Ovary (tissue), 10 donors: ENCODE measurements at places on chromosomes 12 and 14.

GRCh38 chr14:92356677-92357076, 33.7 kb downstream of the SLC24A4 start:
- no peak for DNase-seq

DNA sequence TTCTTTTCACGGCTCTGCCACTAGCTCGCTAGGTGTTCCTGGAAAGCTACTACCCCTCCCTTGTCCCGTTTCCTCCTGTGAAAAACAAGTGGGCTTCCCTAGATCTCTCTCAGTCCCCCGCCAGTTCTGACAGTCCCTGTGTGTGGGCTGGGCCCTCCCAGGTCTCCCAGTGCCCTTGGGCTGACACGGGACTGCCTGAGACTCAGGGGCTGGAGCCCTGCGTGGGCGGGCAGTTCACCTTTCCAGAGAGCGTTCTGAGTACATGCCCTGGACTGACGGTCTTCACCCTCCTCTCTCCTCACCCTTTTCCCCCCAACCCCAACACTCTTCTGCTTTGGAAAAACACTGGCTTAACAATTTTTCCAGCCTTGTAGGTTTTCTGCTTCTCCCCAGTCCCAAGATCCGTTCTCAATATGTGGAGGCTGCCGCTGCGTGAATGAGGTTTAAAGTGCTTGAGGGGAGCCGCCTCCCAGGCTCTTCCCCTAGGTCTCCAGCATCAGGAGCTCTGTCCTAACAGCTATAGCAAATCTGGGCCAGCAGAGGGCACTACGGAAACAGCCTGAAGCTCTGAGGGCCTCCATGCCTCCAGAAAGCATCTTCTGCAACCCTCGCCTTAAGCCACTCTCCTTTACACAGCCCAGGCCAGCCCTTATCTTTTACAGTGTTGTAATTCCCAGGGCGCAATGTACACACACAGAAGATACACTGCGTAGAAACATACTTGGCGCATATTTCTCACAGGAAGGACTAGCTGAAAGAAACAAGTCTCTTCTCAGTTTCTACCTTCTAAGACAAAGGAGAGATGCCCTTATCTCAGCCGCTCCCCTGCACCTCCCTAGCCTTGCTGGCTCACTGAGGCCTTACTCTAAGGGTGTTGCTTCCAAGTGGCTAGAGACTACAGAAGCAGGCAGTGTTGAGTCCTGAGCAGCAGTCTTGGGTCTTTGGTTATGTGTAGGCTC, 10.4 kb upstream of the DCD start:
- no peak for DNase-seq

GRCh38 chr14:68380329-68380741, 412.5 kb downstream of the ZFP36L1 start:
- DNase-seq = no peak

GRCh38 chr14:54564071-54564867, 2.7 kb upstream of the SAMD4A start:
- no peak for DNase-seq

- DNase-seq = no peak
Measured at GRCh38 chr12:6533653-6533922, 729 bp upstream of the GAPDH start.
